ENCODE measurements at places on chromosomes 1 and 21.

GRCh38 chr1:157575744-157576143 is 22.1 kb downstream of the FCRL4 start:
- no peak for DNase-seq

DNA sequence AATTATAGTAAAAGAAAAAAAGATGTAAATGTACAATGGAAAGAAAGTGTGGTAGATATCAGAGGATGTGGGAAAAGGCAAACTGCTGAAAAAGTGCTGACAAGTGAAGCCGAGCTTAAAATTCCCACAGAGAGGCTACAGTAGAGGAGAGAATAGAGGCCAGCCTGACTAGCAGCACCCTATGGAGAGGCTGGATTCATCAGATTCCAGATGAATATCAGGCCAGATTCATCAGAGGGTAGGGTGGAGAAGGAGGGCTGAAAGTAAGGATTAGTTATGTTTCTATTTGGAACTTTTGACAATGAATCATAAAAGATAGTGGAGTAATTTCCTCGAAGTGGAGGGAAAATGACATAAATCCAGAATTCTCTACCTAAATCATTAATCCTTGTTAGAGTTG is 60.4 kb upstream of the NEK7 start:
- no peak for DNase-seq

DNA sequence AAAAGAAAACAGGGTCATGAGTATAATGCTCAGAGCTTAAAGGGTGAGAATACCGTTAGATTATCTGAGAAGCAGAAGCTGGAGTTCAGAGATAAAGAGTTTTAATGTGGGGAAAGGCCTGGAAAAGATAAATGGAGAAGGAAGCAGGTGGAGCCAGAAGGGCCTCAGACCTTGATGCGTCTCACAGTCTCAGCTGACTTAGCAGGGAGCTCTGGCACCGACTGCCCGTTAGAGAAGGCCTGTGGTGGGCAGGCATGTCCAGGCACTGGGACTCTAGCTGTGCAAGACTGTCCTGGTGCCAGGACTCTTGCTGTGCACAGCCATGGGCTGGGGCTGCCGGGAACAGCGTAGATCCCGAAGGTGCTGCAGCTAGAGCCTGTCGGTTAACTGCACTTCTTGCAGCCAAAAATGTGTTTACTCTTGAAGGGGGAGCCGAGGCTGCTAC is 3.8 kb upstream of the SLAMF9 start:
- DNase-seq = no peak

- DNase-seq = no peak
Measured at GRCh38 chr1:66243548-66244130, 290.3 kb upstream of the SGIP1 start.

DNA sequence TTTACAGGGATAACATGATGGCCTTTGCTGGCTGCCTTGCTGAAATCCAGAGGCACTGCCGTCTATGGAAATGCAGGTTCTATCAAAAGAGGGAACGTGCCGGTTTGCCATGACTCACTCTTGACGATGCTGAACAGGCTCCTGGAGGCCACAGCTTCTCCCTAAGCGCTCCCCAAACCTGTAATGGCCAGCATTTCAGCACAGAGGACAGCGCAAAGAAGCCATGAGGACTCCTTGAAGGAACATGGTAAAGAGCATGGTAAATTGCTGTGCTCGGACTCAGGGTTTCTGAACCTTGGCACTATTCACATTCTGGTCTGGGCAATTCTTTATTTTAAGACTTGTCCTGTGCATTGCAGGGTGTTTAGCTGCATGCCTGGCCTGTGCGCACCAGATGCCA is 217.5 kb downstream of the CAMTA1 start:
- no peak for DNase-seq

GRCh38 chr1:22309572-22309971 is 142.1 kb upstream of the ZBTB40 start:
- DNase-seq = no peak

DNA sequence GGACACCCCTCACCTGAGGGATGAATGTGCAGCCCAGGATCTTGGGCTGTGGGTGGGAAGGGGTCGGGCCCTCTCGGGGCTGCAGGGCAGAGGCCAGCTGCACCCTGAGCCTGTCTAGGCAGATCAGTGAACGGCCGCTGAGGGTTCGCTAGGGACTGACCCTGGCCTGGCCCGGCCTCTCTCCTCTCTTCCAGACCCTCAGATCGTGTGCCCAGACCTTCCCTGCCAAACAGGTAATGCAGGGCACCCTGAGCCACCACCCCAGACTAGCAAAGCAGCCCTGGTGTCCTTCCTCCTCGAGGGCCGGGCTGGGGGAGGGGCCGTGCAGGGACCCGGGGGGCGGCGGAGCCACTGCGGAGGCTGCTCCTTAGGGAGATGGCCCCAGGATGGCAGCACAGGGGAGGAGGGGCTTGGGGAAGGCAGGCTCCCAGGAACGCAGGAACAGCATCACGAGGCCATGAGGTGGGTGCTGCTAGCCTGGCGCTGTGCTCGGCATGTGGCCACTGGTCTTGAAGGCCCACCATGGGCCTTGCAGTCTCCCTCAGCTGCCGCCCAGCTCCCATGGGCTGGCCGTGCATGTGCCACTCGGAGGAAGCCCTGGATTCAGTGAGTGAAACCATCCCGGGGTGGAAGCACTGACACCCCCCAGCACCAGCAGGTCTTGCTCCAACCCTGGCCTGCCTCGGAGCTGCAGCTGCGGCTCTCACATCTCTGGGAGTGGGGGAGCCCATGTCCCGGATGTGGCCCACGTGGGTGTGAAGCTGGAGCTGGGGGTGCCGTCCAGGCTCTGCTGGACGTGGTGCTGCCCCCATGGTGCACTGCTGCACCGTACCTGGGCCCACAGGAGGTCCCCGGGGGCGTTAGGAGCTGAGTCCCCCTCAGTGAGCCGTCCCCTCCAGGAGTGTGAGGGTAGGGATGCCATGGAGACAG is 28.7 kb downstream of the COL6A2 start:
- no peak for DNase-seq

DNA sequence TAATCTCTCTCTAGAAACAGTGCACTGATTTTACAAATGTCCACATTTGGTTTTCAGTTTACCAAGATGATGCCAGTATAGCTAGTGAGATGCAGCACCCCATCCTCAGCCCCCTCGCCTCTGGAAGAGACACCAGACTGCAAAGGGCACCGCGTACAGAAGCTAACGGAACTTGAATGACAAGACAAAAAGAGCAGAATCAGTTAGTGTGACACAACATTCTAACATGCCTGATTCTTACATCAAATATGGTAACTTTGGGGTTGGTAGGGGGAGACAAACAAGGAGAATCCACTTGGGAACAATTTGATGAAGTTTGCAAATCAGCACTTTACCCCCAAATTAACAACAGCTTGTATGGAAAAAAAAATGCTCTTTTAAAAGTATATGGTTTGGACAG is 4.1 kb upstream of the MAGOH start:
- DNase-seq = no peak
